EL (cell line): ENCODE measurements at places on chromosomes 4 and X.
A peak's percentile ranks its signal among the peaks of the same experiment; 100 is the strongest.

DNA sequence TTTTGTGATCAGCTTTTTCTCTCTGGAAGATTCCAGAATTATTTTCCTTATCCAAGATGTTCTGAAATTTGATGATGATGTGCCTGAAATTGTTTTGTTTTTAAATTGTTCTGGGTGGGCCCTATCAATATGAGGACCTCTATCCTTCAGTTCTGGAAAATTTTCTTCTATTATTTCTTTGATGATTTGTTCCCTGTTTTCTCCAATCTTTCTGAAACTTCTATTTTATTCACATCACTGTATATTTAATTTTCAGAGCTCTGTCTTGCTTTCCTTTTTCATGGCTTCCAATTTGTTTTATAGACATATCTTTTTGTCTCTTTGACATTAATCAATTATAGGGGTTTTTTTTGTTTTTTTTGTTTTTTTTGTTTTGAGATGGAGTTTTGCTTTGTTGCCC, 12.2 kb upstream of the FNIP2 start:
- no peak for DNase-seq

- peak; percentile 84 for DNase-seq
Measured at GRCh38 chrX:100643956-100644860, at the start of gene SRPX2. Gene SRPX2 (plus strand): TSS chrX:100644199. CDS start chrX:100646323, 2,124 bp downstream.

DNA sequence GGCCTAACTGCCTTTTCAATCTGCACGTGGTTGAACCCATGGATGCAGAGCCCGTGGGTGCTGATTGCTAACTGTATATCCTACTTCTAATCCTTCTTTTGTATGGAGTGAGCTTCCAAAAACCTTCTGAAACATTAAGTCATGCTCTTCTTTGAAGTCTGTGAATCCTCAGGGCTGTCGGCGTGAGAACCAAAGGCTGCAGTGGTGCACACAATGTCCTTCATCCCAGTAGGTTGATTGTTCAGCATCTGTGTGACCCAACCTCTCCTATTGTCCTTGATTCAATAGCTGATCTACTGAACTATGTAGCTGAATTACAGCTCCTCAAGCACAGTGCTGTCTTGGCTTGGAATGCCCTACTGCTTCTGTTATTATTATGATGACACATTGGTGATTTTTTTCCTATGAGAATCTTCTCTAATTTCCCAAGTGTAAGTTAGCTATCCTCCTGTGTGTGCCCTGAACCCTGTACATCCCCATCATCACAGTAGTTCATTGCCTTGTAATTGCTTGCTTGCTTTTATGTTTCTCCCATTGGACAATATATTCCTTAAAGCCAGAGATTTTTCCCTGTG, 294.6 kb downstream of the TRIML1 start:
- DNase-seq: no peak

GRCh38 chr4:100042711-100043110, 92.6 kb upstream of the H2AZ1 start:
- DNase-seq: no peak

- DNase-seq: no peak
Measured at GRCh38 chr4:66927937-66928336, 617.4 kb downstream of the CENPC start.

DNA sequence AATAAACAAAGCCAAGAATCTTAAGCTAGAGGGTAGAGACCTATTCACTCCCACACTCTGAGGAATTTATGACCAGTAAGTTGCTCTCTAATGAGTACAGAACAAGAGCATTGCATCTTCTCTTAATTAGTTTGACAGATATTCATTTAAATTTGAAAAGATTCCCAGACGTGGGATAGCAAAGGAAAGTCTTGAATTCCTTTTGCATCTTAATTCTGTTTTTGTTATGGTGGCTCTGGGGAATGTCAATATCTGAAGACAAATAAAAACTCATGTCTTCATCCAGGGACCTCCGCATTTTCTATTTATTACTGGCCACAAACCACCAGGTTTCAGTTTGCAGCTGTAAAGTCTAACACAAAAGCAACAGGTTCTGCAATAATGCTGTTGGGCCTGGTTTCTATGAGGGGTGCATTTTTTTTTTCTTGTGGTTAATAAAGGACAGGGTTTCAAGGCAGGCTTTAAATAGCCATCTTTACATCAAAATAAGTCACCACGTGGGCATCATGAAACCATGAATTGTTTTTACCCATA, 172.3 kb downstream of the SHROOM3 start:
- peak; percentile 38 for DNase-seq

GRCh38 chr4:9894644-9895332, 113.4 kb downstream of the DRD5 start:
- DNase-seq: no peak

DNA sequence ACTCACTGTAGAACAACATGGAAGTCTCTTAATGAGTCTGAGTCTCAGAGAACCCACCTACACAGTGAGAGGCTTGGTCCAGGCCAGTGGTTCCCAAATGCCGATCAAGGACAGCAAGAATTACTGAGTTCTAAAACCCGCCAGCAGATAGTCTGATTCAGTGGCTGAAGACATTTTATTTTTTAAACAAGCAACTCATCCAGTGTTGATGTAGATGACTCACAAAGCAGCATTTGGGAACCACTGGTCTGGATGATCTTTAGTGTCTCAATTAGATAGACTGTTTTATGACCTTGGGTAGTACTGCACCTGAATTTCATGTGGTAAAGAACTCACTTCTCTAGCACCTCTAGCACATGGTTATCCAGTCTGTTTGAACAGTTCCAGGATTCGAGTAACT, 193.6 kb downstream of the FBXW7 start:
- peak; percentile 40 for DNase-seq

DNA sequence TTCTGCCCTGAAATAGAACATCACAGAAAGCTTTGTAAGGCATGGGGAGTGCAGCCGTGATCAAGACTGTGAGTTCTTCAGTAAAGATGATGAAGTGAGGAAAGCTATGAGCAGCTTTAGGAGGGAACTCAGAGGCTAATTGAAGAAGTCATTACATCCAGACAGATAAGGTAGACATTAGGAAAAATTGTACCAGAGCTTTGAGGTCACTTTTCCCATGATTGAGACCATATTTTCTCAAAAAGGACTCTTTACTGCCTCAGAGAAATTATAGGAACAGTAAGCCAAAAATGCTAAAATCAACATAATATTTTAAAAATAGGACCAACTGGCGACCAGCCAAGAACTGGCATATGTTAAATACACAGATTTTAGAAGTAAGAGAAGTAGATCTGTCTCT, 11.2 kb downstream of the CHST7 start:
- no peak for DNase-seq

- no peak for DNase-seq
Measured at GRCh38 chr4:79267671-79268070, 58.2 kb downstream of the NAA11 start.

DNA sequence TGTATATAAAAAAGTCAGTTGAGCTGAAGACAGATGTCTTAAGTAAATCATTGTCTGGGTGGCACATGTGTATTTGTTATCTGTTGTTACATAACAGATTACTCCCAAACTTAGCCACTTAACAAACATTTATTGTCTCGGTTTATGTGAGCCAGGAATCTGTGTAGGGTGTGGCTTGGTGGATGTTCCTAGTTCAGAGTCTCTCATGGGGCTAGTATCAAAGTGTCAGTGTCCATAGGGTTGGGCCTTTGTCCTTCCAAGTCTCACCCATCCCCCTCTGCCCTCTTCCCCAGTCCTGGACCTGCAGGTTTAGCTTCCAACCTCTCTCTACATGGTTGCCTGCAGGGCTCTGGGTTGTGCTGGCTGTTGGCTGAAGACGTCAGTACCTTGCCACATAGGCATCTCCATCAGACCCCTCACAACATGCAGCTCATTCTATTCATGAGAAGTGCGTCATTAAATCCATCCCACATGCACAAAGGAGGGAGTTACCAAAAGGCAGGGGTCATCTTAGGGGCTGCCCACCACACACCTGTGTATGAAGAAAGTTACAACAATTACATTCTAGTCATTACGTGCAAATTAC, 127.5 kb downstream of the HS3ST1 start:
- no peak for DNase-seq

- DNase-seq: no peak
Measured at GRCh38 chrX:100939333-100939732, 10.6 kb upstream of the XKRX start.

DNA sequence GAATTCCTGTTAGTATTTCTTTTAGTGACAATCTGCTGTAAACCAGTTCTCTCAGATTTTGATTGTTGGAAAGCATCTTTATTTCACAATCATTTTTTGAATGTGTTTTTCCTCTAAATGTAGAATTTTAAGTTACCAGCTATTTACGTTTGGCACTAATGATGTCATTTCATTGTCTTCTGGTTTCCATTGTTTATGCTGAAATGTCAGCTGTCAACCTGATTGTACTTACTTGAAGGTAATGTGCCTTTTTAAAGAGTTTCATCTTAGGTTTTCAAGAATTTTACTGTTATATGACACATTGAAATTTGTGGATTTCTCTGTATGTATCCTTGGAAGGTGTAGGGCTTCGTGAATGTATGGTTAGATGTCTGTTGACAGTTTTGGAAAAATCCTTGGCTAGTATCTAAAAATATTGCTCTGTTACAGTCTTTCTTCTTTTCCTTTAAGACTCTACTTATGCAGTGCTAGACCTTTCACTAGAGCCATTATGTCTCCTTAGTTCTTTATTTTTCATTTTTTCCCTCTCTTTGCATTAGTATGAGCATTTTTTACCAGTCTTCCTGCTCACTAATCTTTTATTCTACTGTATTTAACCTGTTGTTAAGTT, 30.4 kb downstream of the SMAD1 start:
- no peak for DNase-seq
